ENCODE measurements at places on chromosomes 6 and 20. TPM values are rescaled to one million over a fixed set of nuclear protein-coding genes. Genes with fewer than 3 reads are reported as not detected.

The SEMG1 gene
- total RNA-seq: not detected

The SEC23B gene
- 34.7 TPM for total RNA-seq

The GRM1 gene
- total RNA-seq: 0.17 TPM

The CAGE1 gene
- under 0.01 TPM for total RNA-seq

The SERAC1 gene
- total RNA-seq: 37.7 TPM
